CD8-positive, alpha-beta memory T cell (primary cell): ENCODE measurements at places on chromosomes 6 and 20. TPM values are rescaled to one million over a fixed set of nuclear protein-coding genes. Genes with fewer than 3 reads are reported as not detected.

- H3K27me3 ChIP-seq, result no peaks in the 10 kb centered on the region
- no peak for DNase-seq
- H3K27ac ChIP-seq, result no peak overlapping the region
- no peaks in the 10 kb centered on the region for H3K4me1 ChIP-seq
- H3K4me3 ChIP-seq, result no peak overlapping the region
- peaks cover 12% of the 10 kb centered on the region for H3K36me3 ChIP-seq
These were observed 43.6 kb downstream of the FBXL4 start for GRCh38 chr6:98904096-98904495.

LBP gene
- total RNA-seq, result not detected

GRCh38 chr6:88605271-88605670 lies 358.1 kb downstream of the RNGTT start:
- no peaks in the 10 kb centered on the region for H3K36me3 ChIP-seq
- H3K27ac ChIP-seq, result no peak overlapping the region
- no peaks in the 10 kb centered on the region for H3K27me3 ChIP-seq
- no peak for DNase-seq

DNA sequence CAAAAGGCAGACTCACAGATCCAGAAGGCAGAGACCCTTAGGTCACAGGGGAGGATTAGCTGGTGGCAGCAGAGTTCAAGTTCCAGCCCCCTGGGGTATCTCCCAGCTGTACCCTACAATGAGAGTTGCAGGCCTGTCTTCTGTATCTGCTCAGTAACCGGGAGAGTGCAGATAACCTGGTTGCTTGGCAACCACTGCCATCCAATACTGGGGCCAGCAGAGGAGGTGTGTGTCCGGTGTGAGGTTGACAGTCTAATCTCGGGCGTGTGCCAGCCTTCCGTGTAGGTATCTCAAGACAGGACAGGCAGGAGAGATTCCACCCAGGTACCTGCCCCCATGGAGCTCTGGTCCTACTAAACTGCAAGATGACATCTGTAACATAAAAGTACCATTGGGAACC lies 56.6 kb upstream of the TBC1D7 start:
- H3K36me3 ChIP-seq, result no peaks in the 10 kb centered on the region
- DNase-seq, result no peak
- H3K4me3 ChIP-seq, result no peak overlapping the region

GRCh38 chr6:153160221-153160620 lies 29.1 kb upstream of the RGS17 start:
- H3K36me3 ChIP-seq, result no peaks in the 10 kb centered on the region
- no peaks in the 10 kb centered on the region for H3K4me1 ChIP-seq
- no peak overlapping the region for H3K27ac ChIP-seq
- no peaks in the 10 kb centered on the region for H3K27me3 ChIP-seq

TMEM244 gene
- total RNA-seq, result not detected

DNA sequence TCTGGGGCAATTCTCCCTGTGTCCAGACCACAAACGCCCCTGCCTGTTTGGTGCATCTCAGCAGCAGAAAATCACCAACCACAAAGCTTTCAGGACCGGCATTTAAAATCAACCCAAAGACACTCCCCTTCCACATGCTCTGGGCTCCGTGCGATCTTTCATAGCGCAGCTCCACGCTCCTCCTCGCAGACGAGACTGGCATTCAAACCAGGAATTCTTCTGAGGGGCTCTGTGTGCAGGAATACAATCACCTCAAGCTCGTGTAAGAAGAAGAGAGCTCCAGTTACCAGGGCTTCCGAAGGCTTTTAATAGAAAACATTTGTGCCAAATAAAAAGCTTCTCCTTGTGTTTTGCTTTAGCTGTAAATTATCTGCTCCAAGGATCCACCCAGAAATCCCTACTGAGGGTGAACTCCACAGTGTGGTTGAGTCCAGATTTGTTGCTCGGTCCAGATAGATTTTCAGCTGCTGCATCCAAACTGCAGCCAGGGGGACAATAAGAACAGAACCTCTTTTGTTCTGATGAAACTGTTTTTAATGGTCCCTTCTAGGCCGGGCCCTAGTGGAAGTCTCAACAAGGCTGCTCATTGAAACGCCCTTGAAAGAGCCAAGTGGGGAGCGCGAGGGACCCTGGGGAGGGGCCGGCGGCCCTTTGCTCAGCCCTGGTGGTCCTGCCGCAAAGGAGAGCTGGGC lies 16.4 kb upstream of the BMP7 start:
- H3K36me3 ChIP-seq, result no peaks in the 10 kb centered on the region
- DNase-seq, result no peak

MOG gene
- not detected for total RNA-seq

ACOT8 gene
- total RNA-seq, result 27.3 TPM

DNA sequence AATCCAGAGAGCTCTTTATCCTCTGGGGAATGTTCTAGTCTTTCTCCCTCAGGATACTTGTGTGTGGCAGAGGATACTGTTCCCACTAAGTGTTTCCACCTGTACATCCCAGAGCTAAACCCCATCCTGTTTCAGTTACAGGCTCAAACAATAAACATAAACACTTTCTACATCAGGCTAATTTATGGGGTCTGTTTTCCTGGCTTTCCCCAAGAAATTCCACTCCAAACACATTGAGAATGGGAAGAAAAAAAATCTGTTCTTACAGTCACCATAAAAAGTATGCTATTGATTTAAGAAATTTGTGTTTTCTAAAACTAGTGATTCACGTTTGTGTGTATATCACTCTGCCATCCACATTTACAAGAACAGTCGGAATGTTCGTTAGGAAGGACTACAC lies 293.9 kb upstream of the FOXQ1 start:
- H3K4me3 ChIP-seq, result no peak overlapping the region
- no peak for DNase-seq
- no peaks in the 10 kb centered on the region for H3K27me3 ChIP-seq
- H3K4me1 ChIP-seq, result no peaks in the 10 kb centered on the region

MLIP gene
- not detected for total RNA-seq

BTN1A1 gene
- not detected for total RNA-seq

GRCh38 chr6:25122622-25123237 lies 156.4 kb upstream of the CARMIL1 start:
- DNase-seq, result no peak
- no peak overlapping the region for H3K27ac ChIP-seq
- no peaks in the 10 kb centered on the region for H3K27me3 ChIP-seq
- peaks cover 9% of the 10 kb centered on the region for H3K36me3 ChIP-seq
- H3K4me1 ChIP-seq, result peaks cover 9% of the 10 kb centered on the region
- H3K4me3 ChIP-seq, result no peak overlapping the region

GRCh38 chr6:16236009-16236501 lies 2.3 kb upstream of the GMPR start:
- H3K36me3 ChIP-seq, result no peaks in the 10 kb centered on the region
- no peaks in the 10 kb centered on the region for H3K27me3 ChIP-seq
- H3K4me1 ChIP-seq, result peaks cover 25% of the 10 kb centered on the region
- DNase-seq, result no peak

DNA sequence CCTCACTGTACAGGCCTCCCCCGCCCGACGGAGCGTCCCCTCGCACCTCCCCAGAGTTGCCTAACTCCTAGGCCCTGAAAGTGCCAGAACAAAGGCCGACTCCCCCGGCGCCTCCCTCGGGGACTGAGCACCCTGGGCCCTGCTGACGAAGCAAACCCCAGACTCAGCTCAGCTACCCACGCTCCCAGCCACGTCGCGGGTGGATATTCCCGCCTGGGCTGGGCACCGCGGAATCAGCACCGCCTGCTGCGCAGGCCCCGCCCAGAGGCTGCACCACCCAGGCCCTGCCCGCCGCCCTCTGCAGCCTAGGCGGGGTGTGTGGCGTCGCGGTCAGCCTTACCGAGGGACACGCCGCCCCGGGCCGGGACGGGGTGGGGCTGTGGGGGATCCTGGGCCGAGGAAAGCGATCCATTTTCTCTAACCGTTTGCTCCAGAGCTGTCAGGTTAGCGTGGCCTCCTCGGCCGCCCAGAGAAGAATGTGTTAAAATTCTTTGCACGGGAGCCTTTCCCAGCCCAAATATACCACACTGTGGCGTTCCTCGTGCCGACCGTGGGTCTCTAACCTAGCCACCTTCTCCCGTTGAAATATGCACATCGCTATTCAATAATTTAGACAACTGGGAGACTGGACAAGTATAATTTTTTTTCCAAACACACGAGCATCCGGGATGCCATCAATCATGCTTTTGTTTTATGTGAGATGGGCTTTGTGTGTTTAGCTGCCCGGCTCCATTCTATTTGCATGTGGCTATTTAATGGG lies 31.4 kb downstream of the TFAP2A start:
- H3K36me3 ChIP-seq, result no peaks in the 10 kb centered on the region
- no peak for DNase-seq
- no peaks in the 10 kb centered on the region for H3K4me1 ChIP-seq
- no peak overlapping the region for H3K27ac ChIP-seq
- peaks cover 63% of the 10 kb centered on the region for H3K27me3 ChIP-seq

DNA sequence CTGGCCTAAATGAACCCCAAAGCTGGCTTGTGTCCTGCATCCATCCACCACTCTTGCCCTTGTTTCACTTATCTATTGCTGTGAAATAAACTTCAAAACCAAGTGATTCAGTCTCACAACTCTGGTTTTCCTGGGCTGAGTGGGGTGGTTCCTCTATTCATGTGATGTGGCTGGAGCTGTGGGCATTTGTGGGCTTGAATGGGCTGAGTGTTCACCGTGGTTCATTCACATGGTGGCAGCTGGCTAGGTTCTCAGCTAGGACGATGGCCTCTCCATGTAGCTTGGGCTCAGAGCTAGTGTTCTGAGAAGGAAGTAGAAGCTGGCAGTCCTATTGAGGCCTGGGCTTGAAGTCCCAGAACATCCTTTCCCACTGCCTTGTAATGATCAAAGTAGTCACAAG lies 30.4 kb downstream of the FKBP1A start:
- DNase-seq, result no peak
- H3K4me3 ChIP-seq, result no peak overlapping the region
- H3K27ac ChIP-seq, result no peak overlapping the region
- H3K36me3 ChIP-seq, result peaks cover 11% of the 10 kb centered on the region

DNA sequence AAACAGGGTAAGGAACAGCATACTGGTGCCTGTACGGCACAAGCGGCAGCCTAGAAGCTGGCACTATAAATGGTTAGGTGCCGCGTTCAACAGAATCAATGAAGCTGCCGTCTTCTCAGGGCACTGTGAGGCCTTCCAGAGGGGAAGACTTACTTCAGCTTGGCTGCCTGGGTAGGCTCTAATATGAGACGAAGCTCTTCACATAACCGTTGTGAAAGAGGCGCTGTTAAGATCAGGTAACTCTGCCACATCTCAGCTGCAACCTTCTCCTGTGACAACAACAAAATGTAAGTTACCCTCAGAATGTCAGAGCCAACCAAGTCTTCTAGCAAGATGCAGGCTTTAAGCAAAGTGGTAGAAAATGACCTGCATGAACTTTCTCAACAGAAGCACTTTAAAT lies 12.0 kb upstream of the LYRM2 start:
- H3K4me1 ChIP-seq, result no peaks in the 10 kb centered on the region
- H3K36me3 ChIP-seq, result peaks cover 41% of the 10 kb centered on the region
- no peak for DNase-seq
- H3K4me3 ChIP-seq, result no peak overlapping the region
- H3K27me3 ChIP-seq, result no peaks in the 10 kb centered on the region

- no peaks in the 10 kb centered on the region for H3K4me1 ChIP-seq
- no peak for DNase-seq
- no peaks in the 10 kb centered on the region for H3K36me3 ChIP-seq
- no peak overlapping the region for H3K4me3 ChIP-seq
These were observed 62.2 kb upstream of the PLEKHG1 start for GRCh38 chr6:150537491-150537890.

DNA sequence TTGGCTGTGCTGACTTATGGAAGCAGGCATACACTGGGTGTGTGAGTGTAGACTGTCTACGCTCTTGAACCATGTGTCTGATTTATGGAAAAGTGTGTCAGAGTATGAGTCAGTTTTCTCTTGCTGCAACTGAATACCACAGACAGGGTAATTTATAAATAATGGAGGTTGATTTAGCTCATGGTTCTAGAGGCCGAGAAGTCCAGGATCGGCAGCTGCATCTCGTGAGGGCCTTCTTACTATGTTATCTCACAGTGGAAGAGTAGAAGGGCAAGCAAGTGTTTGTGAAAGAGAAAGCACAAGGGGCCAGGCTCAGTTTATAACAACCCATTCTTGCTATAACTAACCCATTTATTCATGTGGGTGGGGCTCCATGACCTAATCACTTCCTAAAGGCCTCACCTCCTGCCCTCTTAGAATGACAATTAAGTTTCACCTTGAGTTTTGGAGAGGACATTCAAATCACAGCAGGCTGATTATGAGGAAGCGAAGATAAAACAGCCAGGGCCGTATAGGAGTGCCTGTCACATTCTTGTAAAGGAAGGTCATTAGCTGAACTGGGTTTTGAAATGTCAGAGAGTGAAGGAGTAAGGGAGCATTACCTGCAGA lies 6.7 kb downstream of the GPR31 start:
- H3K4me1 ChIP-seq, result no peaks in the 10 kb centered on the region
- H3K27ac ChIP-seq, result no peak overlapping the region
- no peaks in the 10 kb centered on the region for H3K27me3 ChIP-seq
- no peak for DNase-seq
- no peak overlapping the region for H3K4me3 ChIP-seq
- no peaks in the 10 kb centered on the region for H3K36me3 ChIP-seq

CLPSL1 gene
- not detected for total RNA-seq

DNA sequence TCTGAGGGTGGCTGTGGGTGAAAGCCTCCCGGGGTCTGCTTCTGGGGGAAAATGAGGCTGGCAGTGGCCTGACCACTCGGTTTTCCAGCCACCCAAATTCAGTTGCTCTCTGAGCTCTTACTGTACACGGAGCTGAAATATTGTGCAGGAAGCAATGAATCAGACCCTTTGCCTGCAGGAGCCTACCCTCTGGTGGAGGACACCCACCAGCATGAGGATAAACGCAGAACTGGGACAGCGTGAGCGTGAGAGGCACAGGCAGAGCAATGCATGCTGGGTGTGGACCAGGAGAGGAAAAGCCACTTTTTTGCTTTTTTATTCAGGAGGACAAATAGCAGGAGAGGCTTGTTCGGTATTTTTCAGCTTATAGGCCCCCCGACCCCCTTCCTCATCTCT lies 298.0 kb downstream of the QKI start:
- H3K36me3 ChIP-seq, result no peaks in the 10 kb centered on the region
- no peak overlapping the region for H3K27ac ChIP-seq

DNA sequence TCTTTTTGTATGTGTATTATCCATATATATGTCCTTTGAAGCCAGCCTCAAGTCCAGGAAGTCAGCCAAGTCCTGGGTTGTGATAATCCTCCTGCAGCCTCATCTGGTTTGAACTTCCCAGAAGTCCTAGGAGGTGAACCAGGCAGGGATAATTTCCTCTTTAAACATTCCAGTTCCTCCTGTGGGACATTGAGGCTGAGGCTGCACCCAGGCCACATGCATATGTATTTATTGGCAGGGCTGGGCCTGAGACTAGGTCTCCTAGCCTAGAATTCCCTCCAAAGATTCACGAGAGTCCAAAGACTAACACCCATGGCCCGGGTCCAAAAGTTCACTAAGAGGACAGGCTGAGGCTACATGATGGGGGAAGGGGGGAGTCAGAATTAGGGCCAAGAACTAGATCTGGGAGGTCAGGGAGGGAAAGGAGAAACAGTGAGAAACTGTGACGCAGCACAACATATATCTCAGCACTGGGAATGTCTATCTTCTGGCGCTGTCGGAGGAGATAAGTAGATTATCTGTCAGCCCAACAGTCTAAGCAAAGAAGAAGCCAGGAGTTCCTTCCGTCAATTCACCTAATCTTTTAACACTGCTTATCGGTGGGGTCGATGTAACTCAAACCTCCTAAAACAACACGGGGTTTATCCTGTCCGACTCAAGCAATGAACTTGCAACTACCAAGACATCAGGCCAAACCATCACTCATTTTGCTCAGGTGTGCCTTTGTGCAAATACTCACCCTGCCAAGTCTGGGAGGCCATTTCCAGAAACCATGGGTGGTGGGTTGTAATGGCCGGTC lies 43.3 kb downstream of the SNX5 start:
- no peaks in the 10 kb centered on the region for H3K36me3 ChIP-seq
- DNase-seq, result no peak
- H3K4me3 ChIP-seq, result no peak overlapping the region
- no peaks in the 10 kb centered on the region for H3K27me3 ChIP-seq
- no peaks in the 10 kb centered on the region for H3K4me1 ChIP-seq
- H3K27ac ChIP-seq, result no peak overlapping the region
